Dermis microvascular lymphatic vessel endothelial cell (primary cell): ENCODE measurements at places on chromosomes 1 and 21.

DNA sequence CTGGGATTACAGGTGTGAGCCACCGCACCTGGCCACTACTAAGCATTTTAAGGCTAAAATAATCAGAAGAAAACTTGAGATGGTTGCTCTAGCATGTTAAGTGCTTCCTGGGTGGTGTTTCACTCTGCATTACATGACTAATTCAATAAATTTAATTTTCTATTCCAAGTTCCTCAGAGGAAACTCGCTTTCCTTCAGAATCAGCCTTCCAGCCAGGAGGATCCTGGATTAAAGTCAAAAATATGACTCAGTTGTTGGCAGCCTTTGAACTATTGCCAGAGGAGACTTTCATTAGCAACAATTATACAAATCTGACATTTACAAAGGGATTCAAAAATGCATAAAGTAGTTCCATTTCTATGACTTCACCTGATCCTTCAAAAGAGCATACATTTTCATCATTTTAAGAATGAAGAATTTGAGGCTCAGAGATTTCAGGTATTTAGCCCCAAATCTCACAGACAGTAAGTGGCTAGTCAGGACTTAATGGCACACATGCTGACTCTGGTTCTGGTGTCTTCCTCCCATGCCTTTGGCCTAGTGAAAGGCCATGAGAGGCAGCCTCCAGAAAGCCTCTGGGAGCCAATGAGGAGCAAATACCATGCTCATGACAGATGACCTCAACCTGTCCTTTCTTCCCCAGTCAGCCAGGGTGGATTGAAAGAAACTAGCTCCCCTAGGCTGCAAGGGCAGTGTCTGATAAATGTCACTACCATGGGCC, 115.7 kb downstream of the MAP3K21 start:
- DNase-seq = no peak

GRCh38 chr1:19468397-19468956, 16.9 kb downstream of the CAPZB start:
- DNase-seq = no peak

GRCh38 chr1:151862604-151863003, 9.1 kb upstream of the THEM5 start:
- no peak for DNase-seq

DNA sequence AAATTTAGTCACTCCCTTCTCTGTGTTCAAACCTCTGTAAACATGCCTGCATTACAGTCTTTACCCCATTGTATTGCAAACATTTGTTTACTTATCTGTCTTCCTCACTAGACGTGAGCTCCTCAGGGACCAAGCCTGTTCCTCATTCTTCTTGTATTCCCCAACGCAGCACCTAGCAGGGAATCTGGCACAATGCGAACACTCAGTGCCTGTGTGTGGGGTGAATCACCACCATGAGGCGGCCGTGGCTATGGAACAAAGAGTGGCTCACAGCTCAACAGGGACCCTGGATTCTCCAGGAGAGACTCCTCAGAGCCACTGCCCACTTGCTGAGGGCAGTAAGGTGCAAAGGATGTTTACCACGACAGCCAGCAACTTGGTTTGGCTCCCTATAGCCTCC, 95.9 kb downstream of the DDX20 start:
- DNase-seq = no peak

GRCh38 chr21:39377444-39378050, 28.7 kb upstream of the HMGN1 start:
- no peak for DNase-seq

GRCh38 chr1:78540048-78540447, 49.3 kb downstream of the PTGFR start:
- no peak for DNase-seq

- DNase-seq = no peak
Observed at GRCh38 chr1:169119405-169119804, 12.9 kb downstream of the ATP1B1 start.

- DNase-seq = peak; percentile 1
Observed at GRCh38 chr1:101474039-101474665, 237.3 kb downstream of the S1PR1 start.

- DNase-seq = peak; percentile 40
Observed at GRCh38 chr1:100868364-100868995, 26.2 kb downstream of the EXTL2 start.

DNA sequence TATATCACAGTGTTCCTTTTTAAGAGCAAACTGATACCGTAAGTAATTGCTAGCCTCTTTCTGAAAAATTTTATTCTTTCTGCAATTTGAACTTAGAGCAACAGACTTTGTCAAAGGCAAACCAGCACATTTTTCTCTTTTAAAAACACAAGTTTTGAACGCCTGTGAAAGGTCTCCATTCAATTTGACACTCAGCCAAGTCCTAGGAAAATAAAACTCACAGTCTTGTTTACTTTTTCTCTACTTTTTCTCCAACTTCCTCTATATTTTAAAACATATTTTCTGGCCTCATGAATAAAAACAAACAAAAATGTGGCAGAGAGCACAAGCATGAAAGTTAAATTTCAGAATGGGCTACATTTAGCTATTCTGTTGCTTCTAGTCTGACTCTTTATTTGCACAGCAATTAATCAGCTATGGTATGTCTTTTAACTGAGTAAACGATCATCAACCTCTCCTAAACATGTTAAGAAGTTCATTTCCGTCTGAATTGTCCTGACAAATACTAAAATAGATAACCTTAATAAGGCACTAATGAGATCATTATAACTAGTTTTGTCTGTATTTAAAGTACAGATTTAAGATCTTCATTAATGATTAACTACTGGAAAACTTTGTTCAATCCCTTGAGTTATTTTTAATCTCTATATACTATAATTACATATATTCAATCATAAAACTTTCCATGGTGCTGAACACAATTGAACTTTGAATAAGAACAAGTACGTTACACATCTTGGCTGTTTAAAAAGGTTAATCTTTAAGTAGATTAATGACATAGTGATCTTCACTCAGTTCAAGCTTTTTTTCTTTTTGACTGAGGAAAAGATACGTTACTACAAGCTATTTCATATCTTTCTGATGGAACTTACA, 550.6 kb downstream of the PTBP2 start:
- DNase-seq = peak; percentile 44

DNA sequence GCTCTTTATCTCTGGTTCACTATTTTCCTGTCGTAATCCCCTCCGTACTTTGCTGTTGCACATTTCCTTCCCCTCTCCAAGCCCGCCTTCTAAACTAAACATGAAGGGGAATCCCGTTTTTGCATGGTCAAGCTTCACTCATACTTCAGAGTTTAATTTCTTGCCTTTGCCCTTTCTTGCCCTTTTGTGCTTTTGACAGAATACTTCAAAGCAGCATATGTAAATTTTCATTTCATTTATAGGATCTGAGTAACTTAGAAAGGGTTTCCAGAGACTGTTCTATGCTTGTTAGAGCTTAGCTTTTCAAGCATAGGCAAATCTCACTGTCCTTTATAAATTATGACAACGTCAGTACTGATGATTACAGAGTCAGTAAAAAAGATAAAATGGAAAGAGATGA, 27.7 kb downstream of the SPATA45 start:
- DNase-seq = peak; percentile 65

- no peak for DNase-seq
Observed at GRCh38 chr1:218249338-218250140, 35.6 kb upstream of the RRP15 start.

- DNase-seq = no peak
Observed at GRCh38 chr1:116743535-116743934, 10.7 kb upstream of the CD2 start.

DNA sequence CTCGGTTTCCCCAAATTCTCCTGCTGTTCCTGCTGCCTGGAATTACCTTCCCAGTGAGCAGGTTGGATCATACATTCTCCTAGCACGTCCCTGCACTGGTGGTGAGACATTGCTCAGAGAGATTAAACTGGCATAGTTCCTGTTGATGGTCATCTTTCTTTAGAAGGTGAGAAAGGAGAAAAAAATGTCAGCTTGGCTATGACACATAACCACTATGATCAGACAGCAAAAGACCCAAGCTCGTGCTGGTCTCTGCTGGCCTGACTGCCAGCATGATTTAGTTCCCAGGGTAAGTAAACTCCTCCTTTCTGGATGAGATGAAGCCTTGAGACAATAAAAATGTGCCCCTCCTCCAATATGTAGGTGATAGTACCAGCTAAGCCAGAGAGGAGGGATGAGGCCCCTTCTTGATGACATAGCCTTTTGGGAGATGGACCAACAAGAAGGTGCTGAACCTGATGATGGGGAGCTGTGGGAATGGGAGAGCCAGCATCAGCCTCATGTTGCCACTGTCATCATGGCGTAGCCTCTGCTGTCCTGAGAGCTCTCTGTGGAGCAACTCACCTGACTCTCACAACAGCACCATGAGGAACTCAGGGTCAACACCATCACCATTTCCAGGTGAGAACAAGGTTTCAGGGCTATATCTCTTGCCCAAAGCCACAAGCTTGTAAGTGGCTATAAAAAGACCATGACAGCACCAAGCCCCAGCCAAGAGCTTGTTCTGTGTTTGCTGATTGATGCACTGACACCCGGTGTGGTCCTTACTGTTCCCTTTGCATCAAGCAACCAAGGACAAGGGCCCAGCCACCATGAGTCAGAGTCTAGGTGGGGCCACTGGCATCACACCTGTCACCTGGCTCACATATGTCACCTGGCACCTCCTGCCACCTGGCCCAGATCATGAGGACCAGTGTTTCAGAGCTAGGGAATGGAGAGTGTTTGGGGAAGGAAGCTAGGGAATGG, 200.0 kb downstream of the MATN1 start:
- no peak for DNase-seq

GRCh38 chr1:212490276-212490675, 57.6 kb downstream of the NENF start:
- DNase-seq = no peak

DNA sequence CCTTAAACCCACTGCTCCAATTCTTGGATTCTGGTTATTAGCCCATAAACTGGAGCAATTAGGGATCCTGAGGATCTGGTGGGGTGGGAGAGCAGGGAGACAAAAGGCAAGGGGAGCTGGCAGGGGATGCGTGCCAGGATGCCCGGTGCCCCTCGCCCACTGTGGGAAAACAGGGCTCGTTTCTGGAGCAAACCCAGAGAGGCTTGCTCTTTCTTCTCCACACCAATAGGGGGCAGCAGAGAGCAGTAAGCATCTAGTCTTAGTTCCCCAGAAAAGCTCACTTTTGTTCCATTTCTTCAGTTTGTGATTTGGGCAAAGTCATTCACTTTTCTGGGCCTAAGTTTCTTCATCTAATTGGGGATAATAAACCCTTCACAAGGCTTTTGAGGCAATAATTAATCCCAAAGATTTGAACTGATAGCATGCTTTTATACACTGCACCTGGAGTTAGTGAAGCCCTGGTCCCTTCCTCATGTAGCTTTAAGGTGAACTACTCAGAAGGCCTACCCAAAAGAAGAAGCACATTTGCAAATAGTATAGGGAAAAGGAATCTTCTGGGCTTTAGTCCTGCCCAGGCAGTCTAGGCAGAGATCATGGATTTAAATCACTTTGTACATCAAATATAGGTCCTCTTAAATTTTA, 160.6 kb upstream of the USP24 start:
- peak; percentile 16 for DNase-seq

DNA sequence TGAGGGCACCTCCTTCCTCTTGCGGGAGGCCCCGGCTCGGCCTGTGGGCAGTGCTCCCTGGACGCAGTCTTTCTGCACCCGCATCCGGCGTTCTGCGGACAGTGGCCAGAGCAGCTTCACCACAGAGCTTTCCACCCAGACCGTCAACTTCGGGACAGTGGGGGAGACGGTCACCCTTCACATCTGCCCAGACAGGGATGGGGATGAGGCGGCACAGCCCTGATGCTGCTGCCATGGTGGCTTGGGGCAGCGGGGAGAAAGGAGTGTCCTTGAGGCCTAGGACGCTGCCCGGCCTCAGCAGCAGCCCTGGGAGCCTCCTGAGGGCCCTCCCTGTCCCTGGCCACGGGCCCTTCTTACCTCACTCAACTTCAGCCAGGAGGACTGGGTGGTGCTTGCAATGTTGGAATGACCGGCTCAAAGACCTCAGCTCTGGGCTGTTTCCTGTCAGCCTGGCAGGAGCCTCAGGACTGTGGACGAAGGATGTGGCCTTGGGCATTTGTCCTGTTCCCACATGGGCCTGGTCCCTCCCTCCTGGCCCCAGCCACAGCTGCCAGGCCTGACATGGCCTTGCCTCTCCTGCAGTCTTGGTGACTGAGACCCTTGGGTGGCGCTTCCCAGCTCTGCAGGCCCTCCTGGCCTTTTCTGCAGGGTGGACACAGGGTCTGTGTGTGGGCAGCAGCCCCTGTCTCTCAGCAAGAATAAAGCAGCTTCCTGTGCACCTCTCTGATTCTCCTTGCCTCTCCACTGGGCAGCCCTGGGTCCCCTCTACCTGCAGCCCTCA, 45.9 kb downstream of the TRIM11 start:
- DNase-seq = no peak

GRCh38 chr1:52057255-52057654, 1.2 kb downstream of the BTF3L4 start:
- no peak for DNase-seq

DNA sequence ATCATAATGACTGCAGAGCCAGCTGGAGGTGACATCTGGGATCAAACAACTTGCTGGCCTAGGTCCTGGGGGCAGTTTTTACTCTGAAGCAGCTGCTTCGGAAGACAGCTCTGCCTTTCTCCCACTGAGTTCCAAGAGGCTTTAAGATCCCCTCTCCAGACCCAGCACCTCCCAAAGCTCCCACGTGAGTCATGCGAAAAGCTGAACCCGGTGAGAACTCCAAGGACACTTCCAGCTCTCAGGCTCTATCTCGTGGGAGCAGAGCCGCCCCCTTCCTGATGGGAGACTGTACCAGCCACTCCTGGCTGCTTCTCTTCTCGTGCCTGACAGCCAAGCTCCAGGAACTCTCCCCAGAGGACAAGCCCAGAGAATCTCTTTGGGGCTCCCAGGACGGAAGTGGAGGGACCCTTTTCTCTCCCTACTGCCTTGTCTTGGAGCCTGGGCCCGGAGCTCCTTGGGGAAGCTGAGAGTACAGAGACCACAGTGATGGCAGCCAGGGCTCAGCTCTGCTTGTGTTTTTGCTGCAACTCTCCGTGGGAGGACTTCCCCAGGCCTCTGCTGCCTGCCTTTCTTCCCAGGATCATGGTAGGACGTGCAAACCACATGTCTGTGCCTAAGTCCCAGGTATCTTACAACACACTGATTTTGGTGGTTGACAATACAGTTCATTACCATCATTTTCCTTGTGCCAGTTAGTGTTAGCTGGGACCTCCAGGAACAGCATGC, 40.6 kb downstream of the STUM start:
- no peak for DNase-seq

- DNase-seq = no peak
Observed at GRCh38 chr21:45290948-45291612, 3.4 kb upstream of the POFUT2 start.

DNA sequence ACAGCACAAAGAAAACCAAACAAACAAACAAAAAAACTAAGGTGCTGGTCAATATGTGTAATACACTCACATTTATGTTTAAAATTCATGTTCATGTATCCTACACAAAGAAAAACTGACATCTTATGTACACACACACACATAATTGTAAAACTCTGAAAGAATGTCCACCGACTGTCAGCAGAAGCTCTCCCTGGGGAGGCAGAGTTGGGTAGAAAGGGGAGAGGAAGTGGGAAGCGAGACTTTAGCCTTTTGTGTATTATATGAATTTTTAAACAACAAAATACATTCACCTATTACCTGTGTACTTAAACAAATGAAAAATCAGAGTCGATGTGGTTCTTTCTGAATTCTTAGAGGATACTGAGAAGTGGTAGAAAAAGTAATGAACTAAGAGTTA, 88.3 kb downstream of the ABCA4 start:
- DNase-seq = no peak
